Renal pelvis (tissue), 12 donors: ENCODE measurements at places on chromosomes 7 and 10. TPM values are rescaled to one million over a fixed set of nuclear protein-coding genes. Genes with fewer than 3 reads are reported as not detected.

GPER1 gene
- polyA plus RNA-seq: 6.7 TPM

MRPL32 gene
- polyA plus RNA-seq: 97.8 TPM

DNA sequence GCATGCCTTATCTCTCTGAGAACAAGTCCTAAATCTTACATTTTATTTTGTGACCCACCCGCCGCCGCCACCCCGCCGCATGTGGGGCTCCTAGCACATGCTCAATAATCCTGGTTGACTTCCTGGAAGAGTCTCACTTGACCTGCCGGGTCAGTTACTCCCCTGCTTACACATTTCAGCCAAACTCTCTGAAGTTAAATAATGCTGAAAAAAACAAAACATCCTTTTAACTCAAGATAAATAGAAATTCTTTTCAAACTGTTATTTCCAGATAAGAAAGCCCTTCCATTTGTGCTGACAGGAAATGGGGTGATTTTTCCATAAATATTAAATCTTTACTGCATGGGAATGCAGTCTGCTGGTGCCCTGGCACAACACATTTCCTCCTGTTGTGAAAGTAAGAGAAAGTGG, 123.5 kb downstream of the ABLIM1 start:
- no peak for DNase-seq

GRCh38 chr10:6108631-6109443, 20.0 kb downstream of the RBM17 start:
- DNase-seq: peak; percentile 29

GRCh38 chr10:124692100-124692446, 52.1 kb downstream of the FAM53B start:
- DNase-seq: no peak

DNA sequence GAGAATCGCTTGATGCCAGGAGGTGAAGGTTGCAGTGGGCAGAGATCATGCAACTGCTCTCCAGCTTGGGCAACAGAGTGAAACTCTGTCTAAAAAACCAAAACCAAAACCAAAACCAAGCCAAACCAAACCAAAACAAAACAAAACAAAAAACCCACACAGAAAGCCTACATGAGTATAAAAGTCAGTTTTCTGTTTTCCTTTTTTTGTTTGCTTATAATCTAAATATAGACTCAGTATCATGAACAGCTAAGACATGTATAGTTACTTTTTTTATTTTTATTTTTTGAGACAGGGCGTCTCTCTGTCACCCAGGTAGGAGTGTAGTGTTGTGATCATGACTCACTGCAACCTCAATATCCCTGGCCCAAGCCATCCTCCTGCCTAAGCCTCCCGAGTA, 16.8 kb upstream of the MTPN start:
- DNase-seq: no peak

DNA sequence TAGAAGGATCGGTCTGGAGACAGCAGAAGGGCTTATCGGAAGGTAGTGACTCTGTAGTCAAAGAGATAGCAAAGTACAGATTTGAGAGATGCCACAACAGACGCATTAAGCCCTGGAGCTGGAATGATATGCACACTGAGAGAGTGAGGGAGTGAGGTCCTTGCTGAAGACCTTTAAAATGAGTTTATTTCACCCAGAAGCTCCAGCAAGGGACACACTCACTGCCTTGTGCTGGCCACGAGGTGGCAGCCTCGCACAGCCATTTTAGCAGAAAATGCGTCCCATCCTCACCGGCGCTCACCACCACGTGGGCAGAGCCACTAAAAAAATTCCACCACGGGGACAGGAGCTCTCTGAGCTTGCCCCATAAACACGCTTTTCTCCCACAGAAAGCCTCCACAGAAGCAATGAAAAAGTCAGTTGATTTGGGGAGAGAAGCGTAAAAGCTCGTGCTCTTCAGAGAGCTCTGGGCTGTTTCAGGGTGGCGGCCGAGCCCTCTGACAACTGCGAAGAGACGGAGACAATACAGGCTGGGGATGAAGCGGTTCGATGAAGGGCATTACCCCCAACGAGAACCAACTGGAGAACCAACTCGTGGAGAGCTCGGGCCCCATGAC, 163.0 kb upstream of the KLF14 start:
- DNase-seq: peak; percentile 80

DNA sequence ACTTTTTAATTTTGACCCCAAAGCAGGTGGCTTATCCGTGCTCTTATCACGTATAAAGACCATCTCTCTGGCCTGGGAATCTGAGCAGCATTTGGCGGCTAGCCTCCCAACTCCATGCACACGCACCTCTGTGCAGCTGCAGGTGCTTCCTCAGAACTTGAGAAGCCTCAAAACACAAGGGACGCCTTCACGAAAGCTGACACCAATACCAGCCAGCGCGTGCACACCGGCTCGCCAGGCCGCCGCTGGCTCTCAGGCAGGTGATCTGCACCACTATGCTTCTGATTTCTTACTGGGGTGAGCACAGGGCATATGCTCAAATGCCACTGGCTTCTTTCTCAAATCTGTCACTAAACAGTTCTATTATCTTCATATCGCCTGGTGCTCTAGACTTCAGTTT, 145.0 kb downstream of the PARD3 start:
- DNase-seq: no peak

- no peak for DNase-seq
Measured at GRCh38 chr7:156722043-156722826, 81.7 kb downstream of the RNF32 start.

GRCh38 chr10:19713800-19714525, 102.3 kb upstream of the PLXDC2 start:
- no peak for DNase-seq

- no peak for DNase-seq
Measured at GRCh38 chr7:98266840-98267239, 14.6 kb upstream of the BRI3 start.

DNA sequence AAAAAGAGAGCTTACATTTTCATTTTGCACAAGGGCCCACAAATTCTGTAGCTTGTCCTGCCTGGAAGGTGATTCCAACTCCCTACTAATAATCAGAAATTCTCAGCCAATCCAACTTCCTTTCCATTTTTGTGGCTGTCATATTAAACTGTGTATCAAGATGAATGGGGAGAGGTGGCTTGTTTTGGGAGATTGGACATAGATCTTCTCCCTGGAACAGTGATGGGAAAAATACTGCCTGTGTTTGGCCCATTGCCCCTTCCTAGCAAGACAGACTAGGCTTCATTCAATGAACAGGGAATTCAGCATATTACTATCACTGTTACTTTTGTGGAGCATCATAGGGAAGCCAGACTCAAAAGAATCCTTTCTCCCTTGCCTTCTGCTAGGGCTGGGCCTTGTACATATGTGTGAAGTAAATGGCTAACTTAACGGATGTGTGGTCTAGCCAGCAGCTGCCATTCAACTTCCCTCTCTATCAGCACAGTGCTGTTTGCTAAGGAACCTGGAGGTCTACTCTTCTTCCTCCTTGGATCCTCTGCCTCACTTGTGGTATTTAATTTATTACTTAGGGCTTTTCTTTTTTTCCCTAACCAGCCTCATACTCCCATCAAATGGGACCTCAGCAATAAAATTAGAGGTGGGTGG, 326.0 kb downstream of the BICC1 start:
- DNase-seq: no peak

GRCh38 chr10:120580918-120581895, 124.2 kb downstream of the PLPP4 start:
- peak; percentile 54 for DNase-seq

- no peak for DNase-seq
Measured at GRCh38 chr7:130662426-130662825, 6.1 kb downstream of the COPG2 start.

DNA sequence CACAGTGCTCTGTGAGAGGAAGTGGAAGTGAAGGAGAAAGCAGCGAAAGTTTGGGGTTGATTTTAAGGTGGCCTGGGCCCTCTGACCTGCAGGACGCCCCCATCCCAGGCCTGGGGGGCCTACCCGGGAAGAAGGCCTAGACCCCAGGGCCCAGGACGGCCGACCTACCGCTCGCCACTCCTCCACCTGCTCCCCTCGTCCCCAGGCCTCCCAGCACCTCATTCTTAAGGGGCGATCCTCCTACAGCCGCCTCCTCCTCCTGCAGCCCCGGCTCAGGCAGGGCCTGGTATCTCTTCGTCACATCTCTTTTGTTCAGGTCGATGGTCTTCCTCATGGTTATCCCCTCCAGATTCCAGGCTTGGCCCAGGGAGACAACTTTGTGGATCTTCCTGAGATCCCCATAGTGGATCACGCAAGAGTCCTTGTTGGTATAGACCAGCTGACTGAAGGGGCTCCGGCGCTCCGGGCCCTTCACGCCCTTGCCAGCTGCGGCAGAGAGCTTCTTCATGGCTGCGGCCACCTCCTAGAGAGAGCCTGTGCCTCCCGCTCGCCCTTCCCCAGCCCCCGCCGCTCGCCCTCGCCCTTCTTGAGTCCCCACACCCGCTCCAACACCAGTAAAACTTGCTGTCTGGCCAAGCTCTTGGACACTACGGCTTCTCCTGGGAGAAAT, 117.5 kb downstream of the OR13A1 start:
- DNase-seq: no peak
